ENCODE measurements at places on chromosomes 13 and 19. TPM values are rescaled to one million over a fixed set of nuclear protein-coding genes. Genes with fewer than 3 reads are reported as not detected.

The KLK10 gene
- 130 TPM for total RNA-seq

The RNF113B gene
- not detected for total RNA-seq

The CRX gene
- total RNA-seq: not detected

The KIR2DL1 gene
- total RNA-seq: not detected

The GFY gene
- not detected for total RNA-seq

The ZNF583 gene
- total RNA-seq: 6.1 TPM

The IRGQ gene
- 13.4 TPM for total RNA-seq

The LYPD5 gene
- total RNA-seq: 27.4 TPM

The AP3D1 gene
- 80.6 TPM for total RNA-seq

The LRRC63 gene
- total RNA-seq: not detected

The ZNF45 gene
- 5.0 TPM for total RNA-seq

The HRC gene
- 1.1 TPM for total RNA-seq

The PGLYRP2 gene
- total RNA-seq: not detected

The PBX4 gene
- 1.8 TPM for total RNA-seq

The FGF22 gene
- total RNA-seq: not detected

The PCDH17 gene
- 1.5 TPM for total RNA-seq

The SLC17A7 gene
- total RNA-seq: 1.5 TPM
